ENCODE measurements at places on chromosomes 12 and 14.

GRCh38 chr12:54140588-54141388 lies 48.0 kb downstream of the SMUG1 start:
- no peak for DNase-seq

GRCh38 chr12:118145113-118145797 lies 9.3 kb downstream of the PEBP1 start:
- DNase-seq: no peak

GRCh38 chr12:105467710-105468366 lies 137.3 kb downstream of the C12orf75 start:
- no peak for DNase-seq

DNA sequence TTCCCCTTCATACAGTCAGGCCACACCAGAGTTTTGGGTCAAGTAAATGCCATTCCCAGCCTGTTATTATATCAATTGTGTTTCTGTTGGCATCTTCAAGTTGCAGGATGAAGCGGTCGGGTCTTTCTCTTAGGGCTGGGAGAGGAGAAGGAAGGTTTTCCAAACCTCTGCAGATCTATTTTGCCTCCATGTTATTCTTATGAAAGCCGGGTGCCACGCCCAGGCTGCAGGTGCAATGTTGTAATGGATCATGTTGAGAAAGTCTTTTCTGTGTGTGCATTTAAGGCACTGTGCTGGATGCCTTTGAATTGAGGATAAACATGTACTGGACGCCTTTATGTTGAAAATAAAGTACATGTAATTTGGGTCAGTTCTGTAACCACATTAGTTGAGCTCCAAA lies 164.4 kb upstream of the HIF1A start:
- peak; percentile 38 for DNase-seq

GRCh38 chr14:47619392-47619791 lies 56.0 kb downstream of the MDGA2 start:
- DNase-seq: no peak

- no peak for DNase-seq
Measured at GRCh38 chr12:6367969-6368892, 7.1 kb downstream of the SCNN1A start.

DNA sequence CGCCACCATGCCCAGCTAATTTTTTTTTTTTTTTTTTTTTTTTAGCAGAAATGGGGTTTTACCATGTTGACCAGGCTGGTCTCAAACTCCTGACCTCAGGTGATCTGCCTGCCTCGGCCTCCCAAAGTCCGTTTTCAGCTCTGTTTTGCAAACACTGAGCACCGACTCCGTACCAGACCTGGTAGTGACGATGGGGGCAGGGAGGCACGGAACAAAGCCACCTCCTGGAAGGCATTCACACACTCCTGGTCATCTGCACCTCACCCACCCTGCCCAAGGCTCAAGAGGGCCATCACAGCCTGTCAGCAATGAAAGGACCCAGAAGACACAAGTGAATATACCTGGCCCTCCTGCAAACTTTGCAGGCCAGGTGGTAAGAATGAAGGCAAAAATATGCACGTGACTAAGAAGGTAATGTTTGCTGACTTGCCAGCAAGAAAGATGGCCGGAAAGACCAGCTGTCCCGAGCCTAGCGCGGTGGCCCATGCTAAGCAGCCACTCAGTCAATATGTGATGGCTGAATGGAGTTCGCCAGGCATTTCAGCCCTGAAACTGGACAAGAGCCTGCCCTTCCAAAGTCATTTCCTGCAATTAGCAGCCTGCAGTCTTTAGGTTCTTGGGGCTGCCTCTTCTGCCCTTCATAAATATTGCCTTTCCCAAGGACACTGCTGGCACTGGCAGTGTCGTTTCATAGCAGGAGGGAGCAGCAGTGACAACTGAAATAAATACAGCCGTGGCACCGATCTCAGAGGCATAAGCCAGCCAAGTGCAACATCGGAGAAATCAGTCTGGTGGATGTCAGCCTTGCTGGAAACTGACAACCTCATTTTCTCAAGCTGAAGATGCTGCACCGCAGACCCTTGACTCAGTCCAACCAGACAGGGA lies 17.6 kb downstream of the MMAB start:
- DNase-seq: no peak

DNA sequence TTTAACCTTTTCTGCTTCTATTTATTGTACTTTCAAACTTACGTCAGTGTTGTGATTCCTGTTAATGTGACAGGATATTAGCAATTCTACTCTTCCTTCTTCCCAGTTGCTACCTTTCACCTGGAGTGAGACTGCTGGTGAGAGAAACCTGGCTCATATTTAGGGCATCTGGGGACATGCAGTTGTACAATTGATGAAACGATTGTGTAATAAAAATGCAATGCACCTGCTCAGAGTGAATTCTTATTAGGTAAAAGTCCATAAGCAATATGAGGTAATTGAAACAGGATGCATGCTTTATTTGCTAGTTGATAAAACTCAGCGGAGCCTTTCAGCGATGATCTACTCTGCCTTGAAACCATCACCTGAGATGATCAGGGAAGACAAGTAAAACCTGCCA lies 116.1 kb upstream of the FBXO33 start:
- no peak for DNase-seq

DNA sequence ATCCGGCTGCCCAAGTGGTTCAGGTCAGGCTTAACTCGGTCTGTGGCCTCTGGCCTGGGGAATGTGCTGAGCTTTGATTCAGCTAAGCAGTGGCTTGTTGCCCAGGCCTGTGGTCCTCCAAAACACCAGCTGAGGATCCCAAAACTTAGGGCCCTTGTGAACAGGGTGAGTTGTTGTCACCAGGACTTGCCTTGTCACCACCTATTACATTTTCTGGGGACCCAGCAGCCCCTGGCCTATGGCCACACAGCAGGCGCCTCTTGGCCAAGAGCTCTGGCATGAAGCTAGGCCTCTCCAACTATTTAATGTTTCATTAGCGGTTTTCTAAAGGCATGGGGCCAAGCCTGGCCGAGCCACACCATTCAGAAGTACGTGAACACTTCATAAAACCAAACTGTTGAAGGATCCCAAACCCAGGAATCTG lies 343.7 kb downstream of the CACNA1C start:
- no peak for DNase-seq

DNA sequence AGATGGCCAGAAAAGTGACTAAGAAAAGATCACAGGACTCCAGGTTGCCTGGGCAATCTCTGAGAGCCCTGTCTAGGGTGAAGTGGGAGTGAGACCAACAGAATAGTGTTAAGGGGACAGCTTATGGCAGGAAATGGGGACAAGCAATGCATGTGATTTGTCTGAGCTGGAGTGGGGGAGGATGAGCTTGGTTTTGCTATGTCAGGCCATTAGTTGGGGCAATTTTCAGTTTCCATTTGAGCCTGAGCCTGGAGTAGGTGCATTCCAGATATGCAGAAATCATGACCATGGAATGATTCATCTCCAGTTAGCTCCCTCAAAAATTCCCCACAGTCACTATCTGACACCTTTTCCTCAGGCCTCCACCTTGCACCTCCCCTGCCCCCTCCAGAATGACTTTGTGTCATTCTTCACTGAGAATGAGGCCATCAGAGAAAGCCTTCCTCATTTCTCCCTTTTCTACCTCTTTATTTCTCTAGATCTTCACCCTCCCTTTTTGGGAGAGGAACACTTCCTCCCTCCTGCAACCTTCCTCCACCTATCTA lies 150.9 kb upstream of the PLEKHG7 start:
- peak; percentile 75 for DNase-seq

GRCh38 chr14:78972440-78972839 lies 802.3 kb downstream of the NRXN3 start:
- DNase-seq: no peak

GRCh38 chr12:95738024-95738611 lies 52.4 kb downstream of the NTN4 start:
- no peak for DNase-seq

DNA sequence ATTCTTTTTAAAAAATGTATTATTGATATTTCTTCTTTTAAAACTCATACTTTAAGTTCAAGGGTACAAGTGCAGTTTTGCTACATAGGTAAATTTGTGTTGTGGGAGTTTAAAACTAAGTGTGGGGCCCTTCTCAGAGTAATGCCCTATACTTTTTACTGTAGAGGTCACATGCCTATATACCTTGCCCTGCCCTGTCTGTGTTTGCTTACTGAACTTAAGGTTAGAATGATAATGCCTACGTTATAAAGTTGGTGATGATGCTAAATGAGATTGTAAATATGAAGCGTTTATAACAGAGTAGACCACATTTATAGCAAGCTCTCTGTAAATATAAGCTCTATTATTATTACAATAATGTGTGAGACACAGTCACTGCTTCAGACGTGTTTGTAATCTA lies 261.9 kb downstream of the RASSF9 start:
- DNase-seq: no peak

- DNase-seq: no peak
Measured at GRCh38 chr12:66921151-66921550, 242.3 kb upstream of the GRIP1 start.

- DNase-seq: no peak
Measured at GRCh38 chr12:53829130-53829819, 77.5 kb upstream of the CISTR start.

DNA sequence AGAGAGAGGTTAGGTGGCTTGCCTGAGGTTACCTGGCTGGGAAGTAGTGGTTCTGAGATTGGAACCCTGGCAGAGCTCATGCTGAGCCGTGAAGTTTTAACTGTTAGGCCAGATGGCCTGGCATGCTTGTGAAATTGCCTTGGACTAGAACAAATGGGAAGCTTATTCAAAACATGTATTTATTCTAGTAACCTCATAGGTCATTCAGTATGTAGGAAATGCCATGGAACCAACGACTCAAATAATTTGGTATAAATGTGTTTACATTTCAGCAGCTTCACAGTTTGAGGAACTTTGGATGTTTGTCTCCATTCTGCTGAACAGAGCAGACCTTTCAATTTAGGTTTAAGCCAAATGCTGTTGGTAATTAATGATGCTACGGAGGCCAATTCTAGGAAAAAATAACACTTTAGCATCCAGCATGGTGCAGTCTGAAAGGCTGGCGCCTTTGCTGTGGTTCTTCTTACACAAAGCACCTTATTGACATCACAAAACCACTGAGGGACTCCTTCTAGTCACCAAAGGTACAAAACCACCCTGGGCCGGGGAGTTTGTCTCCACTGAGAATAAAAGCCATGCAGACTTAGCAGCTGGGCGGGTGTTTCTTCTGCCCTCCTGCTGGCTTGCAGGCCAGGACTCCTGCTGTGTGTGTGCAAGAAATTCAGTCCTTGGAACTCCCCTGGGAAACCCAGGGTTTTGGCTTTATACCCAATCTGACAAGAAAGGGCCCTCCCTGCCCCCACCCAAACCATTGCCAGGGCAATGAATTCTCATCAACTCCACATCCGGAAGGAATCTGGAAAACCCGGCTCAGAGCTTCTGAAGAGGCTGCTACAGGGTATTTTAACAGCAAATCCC lies 64.2 kb downstream of the ELK3 start:
- no peak for DNase-seq

DNA sequence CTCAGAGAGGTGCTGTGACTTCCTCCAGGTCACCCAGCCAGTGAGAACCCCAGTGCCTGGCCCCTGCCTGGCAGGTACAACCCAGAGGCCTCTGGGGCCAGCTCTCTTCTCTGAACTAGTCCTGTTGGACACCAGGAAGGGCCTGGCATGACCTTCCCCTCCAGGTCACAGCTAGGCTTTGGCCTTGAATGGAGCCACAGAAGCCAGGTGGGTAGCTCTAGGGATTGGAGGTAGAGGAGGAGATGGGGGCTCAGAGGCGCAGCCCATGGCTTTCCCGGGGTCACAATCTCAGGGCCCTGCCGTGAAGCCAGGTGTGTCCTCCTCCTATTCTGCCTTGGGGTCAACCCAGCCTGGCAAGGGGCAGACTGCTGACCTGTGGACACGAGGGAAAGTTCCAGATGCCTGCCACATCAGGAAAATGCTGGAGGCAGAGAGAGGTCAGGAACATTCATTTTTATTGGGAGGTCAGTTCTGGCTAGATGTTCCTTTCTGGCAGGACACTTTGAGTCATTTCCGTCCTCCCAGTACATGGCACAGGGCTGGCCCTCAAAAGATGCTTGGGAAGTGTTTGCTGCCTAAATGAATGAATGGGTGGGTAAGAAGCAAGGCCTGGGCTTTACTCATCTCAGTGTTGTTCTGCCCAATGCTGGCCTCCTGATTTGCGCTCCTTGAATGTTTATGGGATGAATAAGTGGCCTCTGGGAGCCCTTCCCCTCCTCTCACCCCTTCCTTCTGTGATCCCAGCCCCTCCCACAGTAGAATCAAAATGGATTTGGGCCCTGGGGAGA lies 25.4 kb downstream of the FAM222A start:
- no peak for DNase-seq

GRCh38 chr14:92503756-92504491 lies 9.7 kb upstream of the RIN3 start:
- DNase-seq: peak; percentile 70

DNA sequence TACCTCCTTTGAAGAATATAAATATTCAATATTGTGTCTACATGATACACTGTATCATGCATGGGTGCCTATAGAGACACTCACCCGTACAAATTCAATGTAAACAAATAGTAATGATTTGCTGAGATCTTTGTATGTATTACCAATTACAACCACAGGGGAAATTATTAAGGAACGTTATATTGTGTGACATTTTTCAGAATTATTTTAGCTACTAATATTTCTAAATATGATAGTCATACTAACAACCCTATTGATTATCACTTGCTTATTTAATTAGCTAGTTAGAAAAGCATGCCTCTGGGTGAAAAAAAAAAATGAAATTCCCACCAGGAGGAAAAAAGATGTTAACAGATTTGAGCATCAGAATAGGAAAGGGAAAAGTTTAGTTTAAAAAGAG lies 2.1 kb downstream of the SOX5 start:
- DNase-seq: no peak

GRCh38 chr14:34642595-34642994 lies 12.6 kb upstream of the SNX6 start:
- no peak for DNase-seq

DNA sequence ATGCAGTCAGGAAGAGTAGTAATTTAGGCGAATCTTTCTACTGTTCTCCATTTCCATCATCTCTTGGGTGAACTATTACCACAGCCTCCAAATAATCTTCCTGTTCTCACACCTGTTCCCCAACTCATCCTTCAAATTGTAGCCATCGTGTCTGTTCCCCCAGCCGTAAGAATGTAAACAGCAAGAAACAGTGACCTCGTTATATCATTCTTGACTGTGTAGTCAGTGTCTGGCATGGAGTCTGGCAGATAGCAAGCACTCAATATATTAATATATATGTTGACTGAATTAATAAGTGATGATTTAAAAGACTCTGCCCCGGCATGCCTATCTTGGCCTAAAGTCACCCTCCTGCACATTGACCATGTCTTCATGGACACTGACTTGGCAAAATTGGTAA lies 20.3 kb downstream of the PDE6H start:
- DNase-seq: no peak

Measured in PC-9 (cell line).